ENCODE measurements at places on chromosomes 13 and 19.

DNA sequence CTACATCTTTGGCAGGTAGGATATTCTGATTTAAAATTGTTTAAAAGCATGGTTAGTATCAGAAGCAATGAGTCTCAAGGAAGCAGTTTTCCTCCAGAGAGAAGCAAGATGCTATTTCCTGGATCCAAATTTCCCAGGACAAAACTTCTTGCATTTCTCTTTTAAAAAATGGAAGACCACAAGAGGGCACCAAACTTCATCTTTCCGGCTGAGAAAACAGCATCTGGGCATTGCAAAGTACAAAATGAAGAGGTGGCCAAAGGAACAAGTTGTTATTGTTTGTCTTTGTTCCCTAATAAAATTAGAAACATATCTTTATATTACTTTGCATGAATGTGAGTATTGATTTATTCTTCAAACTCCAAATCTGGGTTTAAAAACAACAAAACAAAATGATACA, 60.0 kb upstream of the LRCH1 start:
- no peak for DNase-seq

GRCh38 chr19:47886010-47886559, at the start of gene SULT2A1:
SULT2A1 (minus strand) TSS chr19:47886315; CDS start chr19:47886257, 58 bp downstream.
- DNase-seq: no peak

GRCh38 chr13:107342747-107343146, 774.8 kb upstream of the ARGLU1 start:
- DNase-seq: no peak

- DNase-seq: no peak
Measured at GRCh38 chr13:112894673-112895481, 74.1 kb upstream of the MCF2L start.

DNA sequence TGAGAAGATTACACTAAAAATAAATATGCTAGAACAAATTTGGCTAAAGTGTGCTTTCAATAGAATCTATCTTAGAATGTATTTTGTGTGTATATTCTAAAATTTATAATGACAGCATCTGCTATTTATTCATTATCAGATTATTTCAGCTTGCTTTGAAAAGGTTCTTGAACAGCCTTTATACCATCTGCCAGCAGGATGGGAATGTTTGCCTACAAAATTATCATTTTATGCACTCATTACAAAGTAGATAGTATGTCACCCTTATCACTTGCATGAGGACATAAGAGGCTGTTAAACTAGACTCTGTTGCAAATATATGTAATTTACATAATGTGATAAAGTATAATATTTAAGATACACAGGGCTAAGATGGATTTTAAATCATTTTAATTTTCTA, 1286.9 kb upstream of the PCDH20 start:
- peak; percentile 77 for DNase-seq

DNA sequence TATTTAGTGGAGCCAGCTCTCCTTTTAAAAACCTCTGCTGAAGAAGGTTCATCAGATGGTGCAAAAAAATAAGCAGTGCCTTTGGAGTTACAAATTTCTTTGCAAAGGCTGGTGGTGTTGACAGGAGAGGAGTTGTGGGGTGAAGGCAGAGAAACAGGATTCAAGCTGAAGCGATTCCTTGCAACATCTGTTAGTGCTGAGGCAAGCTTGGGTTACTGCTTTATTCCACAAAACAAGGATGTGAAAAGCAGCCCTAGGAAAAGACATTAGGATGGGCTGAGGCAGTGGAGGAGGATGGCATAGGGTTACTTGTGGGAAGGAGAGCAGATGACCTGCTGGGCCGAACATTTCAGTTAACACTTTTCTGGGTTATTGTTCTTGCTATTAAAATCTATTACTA, 390.7 kb downstream of the DLEU7 start:
- no peak for DNase-seq

- DNase-seq: no peak
Measured at GRCh38 chr13:40191186-40191980, 475.1 kb downstream of the FOXO1 start.

DNA sequence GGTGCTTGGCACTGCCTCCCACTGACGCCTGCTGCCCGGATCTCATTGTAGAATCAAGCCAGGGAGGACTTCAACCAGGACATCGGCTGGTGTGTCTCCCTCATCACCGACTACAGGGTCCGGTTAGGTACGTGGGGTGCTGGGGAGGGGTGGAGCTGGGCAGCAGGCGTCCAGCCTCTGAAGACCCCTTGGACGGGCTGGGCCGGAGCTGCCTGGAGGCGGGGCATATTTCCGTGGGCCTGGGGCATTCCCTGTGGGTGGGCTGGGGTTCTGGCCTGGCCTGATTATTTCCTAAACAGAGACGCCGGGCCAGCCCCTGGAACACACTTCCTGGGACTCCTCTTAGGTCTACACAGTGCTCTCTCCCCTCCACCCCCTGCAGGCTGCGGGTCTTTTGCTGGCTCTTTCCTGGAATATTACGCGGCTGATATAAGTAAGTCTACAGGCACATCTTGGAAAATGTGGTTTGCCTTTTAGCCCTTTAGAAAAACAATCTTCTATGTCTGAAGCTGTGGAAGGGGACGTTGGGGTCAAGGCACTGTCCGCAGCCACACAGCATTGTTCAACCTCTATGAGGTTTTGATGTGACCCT, 14.4 kb upstream of the NDUFS7 start:
- no peak for DNase-seq

DNA sequence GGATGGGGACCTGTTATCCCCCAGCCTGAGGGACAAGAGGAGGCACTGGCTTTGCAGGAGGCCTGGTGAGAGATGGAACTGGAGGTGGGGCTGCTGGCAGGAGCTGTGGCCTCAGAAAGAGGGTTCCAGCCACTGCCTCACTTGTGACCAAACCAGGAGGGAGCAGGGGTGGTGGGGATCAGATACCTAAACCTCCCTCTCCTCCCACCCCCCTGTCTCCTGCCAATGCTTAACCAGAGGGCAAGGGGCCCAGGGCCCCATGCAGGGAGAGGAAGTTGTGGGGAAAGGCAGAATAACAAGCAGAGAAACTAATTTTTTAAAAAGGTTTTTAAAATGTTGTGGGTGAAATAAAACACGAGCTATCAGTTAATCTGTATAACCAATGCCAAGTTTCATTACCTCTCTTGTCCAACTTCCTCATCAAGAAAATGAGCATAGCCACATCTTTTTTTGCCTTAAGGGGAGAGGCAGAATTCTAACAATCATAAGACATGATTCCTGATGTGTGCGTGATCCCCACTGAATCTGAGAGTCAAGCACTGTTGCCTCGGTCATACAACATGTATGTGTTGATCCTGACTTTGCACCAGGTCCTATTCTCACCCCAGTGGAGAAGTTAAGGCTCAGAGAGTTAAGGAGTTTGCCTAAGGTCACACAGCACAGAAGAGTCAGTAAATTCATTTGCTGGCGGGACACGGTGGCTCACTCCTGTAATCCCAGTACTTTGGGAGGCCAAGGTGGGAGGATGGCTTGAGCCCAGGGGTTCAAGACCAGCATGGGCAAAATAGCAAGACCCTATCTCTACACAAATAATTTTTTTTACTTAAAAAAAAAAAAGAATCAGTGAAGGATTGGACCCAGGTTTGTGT, 12.9 kb downstream of the FXYD5 start:
- no peak for DNase-seq

- peak; percentile 100 for DNase-seq
Measured at GRCh38 chr13:26811581-26811980, 51.0 kb upstream of the GPR12 start.

- no peak for DNase-seq
Measured at GRCh38 chr13:99044764-99045163, 66.9 kb upstream of the DOCK9 start.

DNA sequence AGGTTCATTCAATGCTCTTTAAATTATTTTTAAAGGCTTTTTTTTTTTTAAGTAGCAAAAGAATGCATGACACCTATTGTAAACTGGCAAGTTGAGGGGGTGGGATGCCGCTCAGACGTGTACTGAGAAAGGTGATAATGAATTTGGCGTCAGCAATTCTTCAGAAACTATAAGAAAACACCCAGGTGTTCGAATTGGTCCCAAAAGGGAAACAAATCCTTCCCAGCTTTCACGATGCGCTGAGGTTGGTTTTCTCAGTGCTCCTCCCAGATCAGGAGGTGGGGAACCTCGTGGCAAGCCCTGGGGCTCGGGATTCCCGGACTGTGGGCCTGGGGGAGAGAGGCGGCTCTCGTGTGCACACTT, 543 bp upstream of the FAM124A start:
- DNase-seq: no peak

All from NCI-H524 treated with DMSO at 0.1 percent for 48 hours (cell line).